Activated CD8-positive, alpha-beta T cell treated with anti-CD3 and anti-CD28 coated beads for 36 hours (primary cell): ENCODE measurements at places on chromosomes 12 and 14. TPM values are rescaled to one million over a fixed set of nuclear protein-coding genes. Genes with fewer than 3 reads are reported as not detected.

- DNase-seq: no peak
- no peak overlapping the region for H3K27ac ChIP-seq
- no peaks in the 10 kb centered on the region for H3K4me1 ChIP-seq
- H3K36me3 ChIP-seq: no peaks in the 10 kb centered on the region
Measured at GRCh38 chr12:32508626-32509025, 109.3 kb downstream of the FGD4 start.

DNA sequence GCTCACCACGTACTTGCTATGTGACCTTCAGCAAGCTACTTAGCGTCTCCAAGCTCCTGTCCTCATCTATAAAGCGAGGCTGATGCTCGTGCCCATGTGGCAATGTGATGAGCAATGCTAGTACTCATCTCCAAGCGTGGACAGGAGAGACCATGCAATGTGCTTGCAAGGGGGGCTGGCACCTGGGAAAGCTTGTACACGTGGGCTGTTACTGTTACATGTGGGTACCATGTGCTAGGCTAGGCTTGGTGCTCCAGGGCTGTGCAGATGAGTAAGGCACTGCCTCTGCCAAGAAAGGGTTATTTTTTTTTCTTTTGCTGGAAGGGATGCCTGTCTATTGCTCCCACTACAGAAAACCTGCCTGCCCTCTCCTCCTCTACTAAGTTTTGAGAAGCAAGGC, 46.6 kb downstream of the TSPAN11 start:
- no peaks in the 10 kb centered on the region for H3K36me3 ChIP-seq
- no peak overlapping the region for H3K27ac ChIP-seq
- no peak for DNase-seq
- peaks cover 7% of the 10 kb centered on the region for H3K27me3 ChIP-seq
- H3K4me1 ChIP-seq: no peaks in the 10 kb centered on the region

GRCh38 chr12:44357494-44357893, 518.6 kb downstream of the NELL2 start:
- H3K27ac ChIP-seq: no peak overlapping the region
- peaks cover 2% of the 10 kb centered on the region for H3K36me3 ChIP-seq
- no peaks in the 10 kb centered on the region for H3K4me1 ChIP-seq
- DNase-seq: no peak

Gene SLC10A1
- not detected for total RNA-seq

Gene LRRK2
- not detected for total RNA-seq

DNA sequence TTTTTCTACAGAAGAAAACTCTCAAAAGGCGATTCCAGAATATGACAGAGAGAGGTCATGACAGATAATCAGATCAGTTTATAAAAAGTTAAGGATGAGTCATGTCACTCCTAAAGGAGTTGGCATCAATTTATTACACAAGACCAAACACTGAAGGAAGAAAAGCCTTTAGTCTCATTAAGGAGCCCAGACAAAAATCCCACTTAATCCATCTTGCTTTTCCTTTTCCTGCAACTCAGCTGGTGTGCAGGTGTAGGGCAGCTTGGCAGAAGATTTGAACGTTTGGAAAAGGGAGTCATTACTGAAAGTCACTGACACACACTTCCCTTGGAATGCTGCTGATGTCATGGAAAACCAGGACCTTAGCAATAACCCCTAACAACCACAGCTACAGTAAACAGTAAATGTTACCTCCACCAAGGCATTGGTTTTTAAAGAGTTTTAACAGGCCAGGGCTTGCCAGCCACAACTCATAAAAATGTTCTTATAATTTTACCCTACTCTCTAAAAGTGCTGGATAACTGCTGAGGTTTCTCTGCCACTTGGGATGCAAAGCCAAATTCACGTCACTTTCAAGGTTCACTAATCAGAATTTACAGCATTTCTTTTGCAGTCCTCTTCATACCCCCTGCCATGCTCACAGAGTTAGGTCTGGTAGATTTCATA, 320.6 kb downstream of the RAD51B start:
- no peak for DNase-seq
- no peak overlapping the region for H3K27ac ChIP-seq
- H3K27me3 ChIP-seq: no peaks in the 10 kb centered on the region
- H3K36me3 ChIP-seq: no peaks in the 10 kb centered on the region
- no peak overlapping the region for H3K4me3 ChIP-seq
- peaks cover 15% of the 10 kb centered on the region for H3K4me1 ChIP-seq

DNA sequence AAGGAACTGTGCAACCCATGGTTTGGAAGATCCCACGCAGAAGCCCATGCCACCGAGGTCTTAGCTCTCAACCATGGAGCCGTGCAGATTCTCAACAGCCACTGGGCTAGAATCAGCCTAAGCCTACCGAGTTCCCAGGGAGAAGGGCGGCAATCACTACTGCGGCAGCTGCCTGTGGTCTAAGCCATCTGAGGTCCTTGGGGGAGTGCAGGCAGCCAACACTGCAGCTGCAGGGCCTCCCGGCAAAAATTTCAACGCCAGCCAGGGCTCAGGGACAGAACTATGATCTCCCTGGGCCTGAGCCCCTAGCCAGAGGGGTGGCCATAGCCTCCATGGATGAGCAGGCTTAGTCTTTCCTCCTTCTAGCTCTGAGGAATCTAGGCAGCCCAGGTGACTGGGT, 156.8 kb upstream of the CLEC14A start:
- H3K4me1 ChIP-seq: no peaks in the 10 kb centered on the region
- H3K36me3 ChIP-seq: no peaks in the 10 kb centered on the region
- no peak for DNase-seq
- H3K27ac ChIP-seq: no peak overlapping the region
- no peaks in the 10 kb centered on the region for H3K27me3 ChIP-seq

- H3K27me3 ChIP-seq: no peaks in the 10 kb centered on the region
- H3K36me3 ChIP-seq: peaks cover 10% of the 10 kb centered on the region
- peaks cover 46% of the 10 kb centered on the region for H3K4me1 ChIP-seq
- H3K4me3 ChIP-seq: peak overlapping the region; percentile 94
- peak overlapping the region; percentile 94 for H3K27ac ChIP-seq
- DNase-seq: no peak
Measured at GRCh38 chr12:112907415-112908157, 824 bp downstream of the OAS1 start.

Gene RIN3
- total RNA-seq: 61.3 TPM

GRCh38 chr14:92800525-92800924, 6.4 kb downstream of the GOLGA5 start:
- peaks cover 64% of the 10 kb centered on the region for H3K4me1 ChIP-seq
- H3K36me3 ChIP-seq: peaks cover 40% of the 10 kb centered on the region
- no peaks in the 10 kb centered on the region for H3K27me3 ChIP-seq
- H3K27ac ChIP-seq: no peak overlapping the region
- DNase-seq: no peak
- no peak overlapping the region for H3K4me3 ChIP-seq

DNA sequence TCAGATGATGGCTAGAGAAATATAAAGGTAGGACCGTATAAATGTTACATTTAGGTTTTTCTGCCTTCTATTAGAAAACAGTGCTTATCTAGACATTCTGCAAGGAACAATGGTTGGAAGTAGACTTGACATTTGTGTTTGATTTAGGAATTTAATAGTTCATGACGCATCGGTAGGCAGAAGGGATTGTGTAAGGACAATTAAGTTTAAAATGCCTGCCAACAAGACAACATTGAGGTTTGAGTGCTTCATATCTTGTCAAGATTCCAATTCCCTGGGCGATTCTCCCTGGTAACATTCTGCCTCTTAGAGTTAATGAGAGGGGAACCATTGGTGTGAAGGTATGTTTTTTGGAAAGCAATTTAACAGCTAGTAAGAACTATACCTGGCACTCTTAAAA, 186.8 kb upstream of the RBM19 start:
- H3K4me1 ChIP-seq: no peaks in the 10 kb centered on the region
- no peak overlapping the region for H3K4me3 ChIP-seq
- H3K27me3 ChIP-seq: peaks cover under 1% of the 10 kb centered on the region

GRCh38 chr14:44418856-44419255, 88.2 kb downstream of the FSCB start:
- H3K27me3 ChIP-seq: no peaks in the 10 kb centered on the region
- no peak for DNase-seq
- H3K27ac ChIP-seq: no peak overlapping the region
- no peaks in the 10 kb centered on the region for H3K4me1 ChIP-seq

Gene KLRC4
- 3.7 TPM for total RNA-seq

GRCh38 chr12:131232036-131232435, 278.3 kb downstream of the ADGRD1 start:
- peaks cover 11% of the 10 kb centered on the region for H3K4me1 ChIP-seq
- peaks cover 22% of the 10 kb centered on the region for H3K27me3 ChIP-seq
- no peak overlapping the region for H3K27ac ChIP-seq
- no peaks in the 10 kb centered on the region for H3K36me3 ChIP-seq
- H3K4me3 ChIP-seq: no peak overlapping the region

- H3K27ac ChIP-seq: no peak overlapping the region
- H3K36me3 ChIP-seq: no peaks in the 10 kb centered on the region
- no peaks in the 10 kb centered on the region for H3K27me3 ChIP-seq
- DNase-seq: no peak
- H3K4me1 ChIP-seq: no peaks in the 10 kb centered on the region
- H3K4me3 ChIP-seq: no peak overlapping the region
Measured at GRCh38 chr12:39062266-39062996, 157.0 kb upstream of the CPNE8 start.

Gene TMCC3
- 0.25 TPM for total RNA-seq

GRCh38 chr12:14810953-14811483, 3.0 kb downstream of the SMCO3 start:
- DNase-seq: no peak
- no peaks in the 10 kb centered on the region for H3K36me3 ChIP-seq
- peaks cover 2% of the 10 kb centered on the region for H3K27me3 ChIP-seq
- H3K4me3 ChIP-seq: no peak overlapping the region
- peak overlapping the region; percentile 38 for H3K27ac ChIP-seq
- peaks cover 14% of the 10 kb centered on the region for H3K4me1 ChIP-seq

DNA sequence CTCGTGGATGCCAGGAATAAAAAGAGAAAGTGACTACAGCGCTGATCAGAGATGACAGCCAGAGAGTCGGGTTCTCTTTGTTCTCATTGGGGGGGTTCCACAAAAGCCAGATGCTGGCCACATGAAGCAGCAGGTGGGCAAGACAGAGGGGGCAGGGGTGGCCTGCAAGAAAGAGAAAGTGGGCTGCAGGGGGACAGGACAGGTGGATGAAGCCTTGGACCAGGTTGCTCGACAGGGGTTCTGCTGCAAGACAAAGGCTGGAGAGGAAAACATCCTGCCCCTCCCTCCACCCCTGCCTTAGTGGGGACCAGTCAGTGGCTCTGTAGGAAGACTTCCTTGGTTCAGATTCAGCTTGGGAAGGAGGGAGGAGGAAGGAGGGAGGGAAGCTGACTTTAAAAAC, 126.2 kb downstream of the KSR2 start:
- no peaks in the 10 kb centered on the region for H3K4me1 ChIP-seq
- no peak for DNase-seq

GRCh38 chr14:74261288-74261687, 22.0 kb downstream of the VSX2 start:
- H3K4me1 ChIP-seq: peaks cover 7% of the 10 kb centered on the region
- no peak overlapping the region for H3K27ac ChIP-seq

DNA sequence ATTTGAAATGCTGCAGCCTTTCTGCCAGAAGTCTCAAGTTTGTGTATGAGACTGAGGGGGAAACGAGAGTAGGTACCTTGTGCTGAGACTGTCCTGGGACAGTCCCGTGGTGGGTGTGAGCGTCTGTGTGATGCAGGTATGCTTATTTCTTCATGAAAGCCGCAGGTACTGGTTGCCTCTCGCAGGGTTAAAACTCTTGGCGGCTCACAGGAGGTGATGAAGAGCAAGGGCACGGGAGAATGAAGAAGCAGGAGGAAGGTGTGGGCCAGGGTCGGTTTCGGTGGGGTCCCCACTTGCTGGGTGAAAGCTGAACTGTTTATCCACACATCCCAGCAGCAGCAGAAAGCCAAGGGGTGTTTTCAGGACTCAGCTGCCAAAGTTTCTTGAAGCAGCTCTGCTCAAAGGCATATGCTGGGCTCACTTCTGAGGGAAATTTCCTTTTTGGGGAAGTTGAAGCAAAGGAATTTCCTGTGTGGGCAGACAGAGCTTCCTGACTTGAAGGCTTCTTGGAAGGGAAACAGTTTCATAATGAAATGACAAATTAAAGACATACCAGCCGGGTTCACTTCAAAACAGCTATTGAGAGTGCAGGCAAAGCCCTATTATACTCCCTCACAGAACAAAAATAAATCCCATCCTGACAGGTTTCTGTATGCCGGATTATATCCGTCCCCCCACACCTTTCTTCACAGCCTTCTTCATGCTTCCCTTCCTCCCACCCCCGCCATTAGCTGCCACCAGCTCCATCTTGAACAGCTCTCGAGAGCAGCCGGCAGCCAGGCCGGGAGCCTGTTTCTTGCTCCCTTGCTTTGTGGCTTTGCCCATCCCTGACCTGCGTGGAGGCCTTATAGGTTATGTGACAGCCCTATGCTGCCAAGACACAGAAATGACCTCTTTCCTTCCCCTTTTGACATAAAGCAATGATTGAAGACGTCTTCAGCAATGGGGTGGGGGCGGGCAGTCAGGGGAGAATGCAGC, 116.6 kb downstream of the ETV6 start:
- peak; percentile 91 for DNase-seq
- H3K4me1 ChIP-seq: peaks cover 93% of the 10 kb centered on the region
